ENCODE measurements at places on chromosomes 7 and 10. TPM values are rescaled to one million over a fixed set of nuclear protein-coding genes. Genes with fewer than 3 reads are reported as not detected.

Gene GPC2
- total RNA-seq: 4.4 TPM

Gene NEUROG3
- total RNA-seq: not detected

Gene STEAP4
- not detected for total RNA-seq

Gene CALML5
- not detected for total RNA-seq

Gene OR6V1
- not detected for total RNA-seq

Gene CLDN3
- not detected for total RNA-seq

Gene TMEM225B
- 1.1 TPM for total RNA-seq

Gene GLUD1
- total RNA-seq: 176 TPM

Gene CLCN1
- total RNA-seq: not detected

Gene CAV2
- 130 TPM for total RNA-seq

Gene INSYN2A
- not detected for total RNA-seq

Gene TSPAN12
- total RNA-seq: 1.8 TPM

Gene CCDC7
- total RNA-seq: 4.8 TPM

Gene CDHR3
- total RNA-seq: 0.26 TPM

Gene FZD8
- 15.9 TPM for total RNA-seq

Gene SPDYE16
- not detected for total RNA-seq

Gene FAM25A
- not detected for total RNA-seq

Gene CCDC172
- total RNA-seq: not detected

Gene FGFR2
- 1.1 TPM for total RNA-seq

Gene LRRD1
- total RNA-seq: not detected

Gene TRIM50
- total RNA-seq: not detected

Gene NHLRC2
- total RNA-seq: 25.0 TPM

Gene CC2D2B
- total RNA-seq: not detected

Gene SPDYE6
- total RNA-seq: not detected

Gene SH2D4B
- total RNA-seq: not detected

Gene ZNF786
- 2.9 TPM for total RNA-seq

Gene ANKRD22
- not detected for total RNA-seq

Gene BHLHA15
- total RNA-seq: not detected

Gene ATP6V0A4
- not detected for total RNA-seq

Gene ZNF736
- 0.06 TPM for total RNA-seq

Gene ATP6V1F
- 96.2 TPM for total RNA-seq

Gene PCDH15
- total RNA-seq: not detected

Gene AKR1C4
- total RNA-seq: not detected

Gene TDRD1
- total RNA-seq: not detected

Gene ATOH7
- total RNA-seq: not detected

Gene HPS1
- total RNA-seq: 41.6 TPM

Gene SH2B2
- 83.1 TPM for total RNA-seq

Gene MGAM2
- total RNA-seq: not detected

Gene TMEM176B
- not detected for total RNA-seq

Gene CADPS2
- total RNA-seq: 16.1 TPM

Gene NME8
- not detected for total RNA-seq

Gene LRRN3
- total RNA-seq: not detected

Gene TRPV5
- not detected for total RNA-seq

Gene CDNF
- total RNA-seq: 0.29 TPM

Gene AKR1B1
- 103 TPM for total RNA-seq

Gene LRRC18
- total RNA-seq: not detected

Gene EIF5AL1
- 0.58 TPM for total RNA-seq

Gene DDX56
- total RNA-seq: 67.9 TPM

Gene NKX2-3
- not detected for total RNA-seq

Gene STAM
- total RNA-seq: 20.0 TPM

Gene PTN
- 70.6 TPM for total RNA-seq

Gene SMARCD3
- total RNA-seq: 20.9 TPM

Gene JMJD1C
- total RNA-seq: 62.5 TPM

Gene UNCX
- not detected for total RNA-seq

Gene MEIG1
- not detected for total RNA-seq

Gene KCNIP2
- total RNA-seq: 0.58 TPM

Gene BAIAP2L1
- total RNA-seq: 15.9 TPM

Gene NFE2L3
- total RNA-seq: 17.1 TPM
